GM04504 (cell line): ENCODE measurements at places on chromosomes 16 and 17.

DNA sequence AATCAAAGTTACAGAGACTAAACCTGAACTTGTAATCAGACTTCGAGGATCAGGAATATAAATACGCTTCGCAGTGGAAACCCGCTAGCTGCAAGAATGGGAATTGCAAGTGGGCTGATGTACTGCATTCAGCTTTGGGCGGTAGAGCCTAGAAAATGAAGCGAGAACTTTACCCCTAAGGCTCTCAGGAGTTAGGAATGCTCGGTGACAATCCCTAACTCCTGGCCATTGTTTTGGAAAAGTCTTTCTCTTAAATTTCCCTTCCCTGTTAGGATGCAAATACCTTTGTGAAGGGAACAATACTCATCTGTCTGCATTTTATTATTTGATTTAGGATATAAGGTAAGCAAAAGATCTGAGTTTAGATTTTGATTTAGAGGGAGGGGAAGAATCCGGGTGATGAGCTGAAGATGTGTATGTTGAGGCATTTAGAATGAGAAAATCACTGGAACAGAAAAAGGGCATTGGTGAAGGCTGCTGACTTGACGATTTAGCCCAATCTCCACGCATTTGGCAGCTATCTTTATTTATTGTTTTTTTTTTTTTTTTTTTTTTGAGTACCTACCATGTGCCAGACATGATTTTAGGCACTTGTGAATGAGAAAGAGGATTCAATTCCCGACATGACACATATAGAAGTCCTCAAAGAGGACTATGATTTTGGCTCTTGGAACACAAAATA lies 2.2 kb upstream of the TOX3 start:
- no peak for DNase-seq

- no peak for DNase-seq
Measured at GRCh38 chr17:74552037-74552436, 6.1 kb upstream of the CD300C start.

DNA sequence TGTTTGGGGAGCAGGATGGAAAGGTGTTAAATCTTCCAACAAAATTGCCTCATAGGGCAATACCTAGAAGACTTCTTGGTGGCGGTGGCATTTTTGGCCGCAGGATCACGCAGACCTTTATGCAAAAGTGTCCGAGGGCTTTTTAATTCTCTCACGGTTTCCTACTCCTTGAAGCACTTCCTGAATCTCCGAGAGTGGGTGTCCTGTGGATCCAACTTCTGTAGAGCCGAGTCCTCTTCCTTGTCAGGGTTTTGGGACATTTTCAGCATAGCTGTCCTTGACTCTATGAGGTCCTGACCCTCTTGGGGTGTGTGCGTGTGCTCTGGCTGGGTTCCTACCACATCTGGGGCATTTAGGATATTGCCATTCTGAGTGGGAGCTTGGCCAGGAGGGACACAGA lies 31.7 kb downstream of the IL21R start:
- no peak for DNase-seq

DNA sequence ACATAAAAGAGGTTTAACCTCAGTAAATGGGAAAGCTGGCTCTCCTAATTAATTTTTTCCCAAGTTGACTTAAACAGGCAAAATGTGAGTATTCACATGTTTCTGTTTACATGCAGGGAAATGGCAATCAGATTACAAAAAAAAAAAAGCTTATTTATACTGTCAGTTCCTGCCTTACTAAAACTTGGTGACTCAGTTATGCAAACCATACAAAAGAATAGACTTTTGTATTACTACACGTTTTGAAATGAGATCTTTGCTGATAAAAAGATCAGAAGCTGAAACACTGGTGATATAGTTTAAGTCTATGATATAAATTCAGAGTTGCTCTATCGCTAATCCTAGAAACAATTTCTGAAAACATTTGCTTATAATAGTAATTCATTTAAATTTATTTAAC lies 9.4 kb upstream of the KCNJ2 start:
- no peak for DNase-seq

GRCh38 chr16:52492789-52493357 lies 54.1 kb downstream of the TOX3 start:
- DNase-seq, result no peak

- peak; percentile 44 for DNase-seq
Measured at GRCh38 chr17:18187821-18188761, 4.5 kb downstream of the ALKBH5 start.

DNA sequence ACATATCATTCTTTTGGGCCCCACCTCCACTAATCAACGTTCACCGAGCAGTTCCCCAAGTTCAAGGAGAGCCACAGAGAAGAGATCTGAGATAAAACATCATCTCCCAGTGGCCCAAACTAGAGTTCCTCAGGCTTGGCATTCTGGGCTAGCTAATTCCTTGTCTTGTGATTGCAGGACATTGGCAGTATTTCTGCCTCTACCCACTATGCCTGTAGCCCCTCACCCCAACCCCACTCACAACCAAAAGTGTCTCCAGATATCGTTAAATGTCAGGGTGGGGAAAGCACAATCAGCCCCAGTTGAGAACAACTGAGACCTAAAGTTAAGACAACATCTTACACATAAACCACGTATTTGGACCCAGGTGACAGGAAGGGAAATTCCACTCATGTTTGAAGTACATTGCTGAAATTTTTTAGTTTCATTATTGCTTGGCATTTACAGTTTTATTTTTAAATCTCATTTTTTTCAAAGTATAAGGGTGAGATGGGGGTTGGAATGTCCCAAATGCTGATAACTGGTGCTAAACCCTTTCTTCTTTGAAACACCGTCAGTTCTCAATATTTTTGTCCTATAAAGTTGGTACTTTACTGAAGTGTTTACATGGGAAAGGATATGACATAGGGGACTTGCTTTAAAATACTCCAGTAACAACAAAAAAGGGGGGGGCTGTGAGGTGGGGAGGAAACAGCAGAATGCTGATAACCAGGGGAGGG lies 13.6 kb downstream of the ZC3H7A start:
- DNase-seq, result no peak

DNA sequence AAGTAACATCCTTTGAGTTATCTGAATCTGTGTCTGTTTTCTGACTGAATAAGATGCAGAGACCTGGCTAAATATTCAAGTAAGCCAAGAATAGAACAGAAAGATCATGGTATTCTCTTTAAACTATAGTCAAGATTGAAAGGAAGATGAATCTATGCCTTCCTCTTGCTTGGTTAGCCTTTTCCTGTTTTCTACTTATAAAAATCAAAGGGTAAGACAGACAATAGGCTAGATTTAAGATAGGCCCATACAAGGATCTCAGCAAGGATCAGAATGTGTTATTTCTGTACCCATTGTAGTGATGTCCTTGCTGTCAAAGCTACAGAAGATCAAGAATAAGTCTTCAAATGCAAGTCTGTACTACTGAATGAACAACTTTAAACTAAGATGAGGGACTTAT lies 7.0 kb upstream of the CDR2 start:
- DNase-seq, result no peak

DNA sequence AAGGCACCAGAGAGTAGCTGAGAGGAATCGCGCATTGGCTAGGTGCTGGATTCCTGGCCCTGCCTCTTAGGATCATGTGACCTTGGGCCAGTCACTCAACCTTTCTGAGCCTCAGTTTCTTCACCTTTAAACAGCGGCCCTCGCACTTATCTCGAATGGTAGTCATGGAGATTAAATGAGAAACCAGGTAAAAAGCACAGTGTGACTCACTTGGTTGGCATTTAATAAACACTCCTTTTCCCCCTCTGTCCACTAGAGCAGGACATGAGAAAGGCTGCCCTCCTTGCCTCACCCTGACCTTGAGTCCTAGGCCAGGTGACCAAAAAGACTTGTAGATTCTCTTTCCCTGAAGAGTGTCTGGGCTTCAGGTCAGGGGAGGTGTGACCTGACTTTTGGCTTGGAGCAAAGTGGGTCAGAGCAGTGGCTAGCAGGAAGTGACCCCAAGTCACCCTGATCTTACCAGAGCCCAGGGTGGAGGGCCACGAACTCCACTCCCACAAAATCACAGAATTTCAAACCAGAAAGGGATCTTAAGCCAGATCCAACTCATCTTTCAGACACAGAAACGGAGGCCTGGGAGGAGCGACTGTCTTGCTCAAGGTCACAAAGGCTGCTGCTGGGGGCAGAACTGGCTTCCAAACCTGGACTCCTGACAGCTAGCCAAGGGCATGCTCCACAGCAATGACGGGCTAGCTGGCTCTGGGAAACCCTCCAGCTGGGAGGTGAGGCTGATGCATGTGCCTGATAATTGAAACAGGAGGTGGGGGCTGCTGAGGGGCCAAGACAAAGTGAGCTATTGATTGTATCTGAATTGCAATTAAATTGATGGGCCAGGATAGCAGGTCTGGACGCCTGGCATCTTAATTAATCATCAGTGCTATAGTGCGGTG lies 65.2 kb downstream of the PIPOX start:
- DNase-seq, result no peak

DNA sequence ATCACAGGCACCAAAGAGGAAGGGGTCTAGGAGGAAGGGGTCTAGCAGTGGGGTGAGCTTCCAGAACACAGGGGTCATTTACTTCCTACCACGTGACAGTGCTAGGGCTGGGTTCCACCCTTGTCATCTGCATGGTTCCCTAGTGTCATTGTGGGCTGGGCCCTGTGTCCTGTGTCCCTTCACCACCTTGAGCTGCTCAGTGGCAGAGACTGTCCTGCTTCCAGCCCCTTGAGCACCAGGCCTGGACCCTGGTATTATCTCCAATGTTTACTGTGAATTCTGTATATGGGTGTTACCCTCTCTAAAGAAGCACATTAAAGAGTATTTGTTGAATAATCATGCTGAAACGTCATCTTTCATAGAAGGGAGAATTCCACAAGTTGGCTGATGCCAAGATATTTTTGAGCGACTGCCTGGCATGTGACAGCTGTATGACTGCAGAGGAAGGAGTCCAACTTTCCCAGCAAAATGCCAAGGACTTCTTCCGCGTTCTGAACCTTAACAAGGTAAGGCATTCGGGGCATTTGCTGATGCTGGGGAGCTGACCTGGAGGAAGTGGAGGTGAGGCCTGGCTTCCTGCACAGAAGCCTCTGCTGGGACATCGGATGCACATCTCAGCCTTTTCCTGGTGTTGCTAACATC lies 5.5 kb downstream of the NARF start:
- DNase-seq, result no peak

DNA sequence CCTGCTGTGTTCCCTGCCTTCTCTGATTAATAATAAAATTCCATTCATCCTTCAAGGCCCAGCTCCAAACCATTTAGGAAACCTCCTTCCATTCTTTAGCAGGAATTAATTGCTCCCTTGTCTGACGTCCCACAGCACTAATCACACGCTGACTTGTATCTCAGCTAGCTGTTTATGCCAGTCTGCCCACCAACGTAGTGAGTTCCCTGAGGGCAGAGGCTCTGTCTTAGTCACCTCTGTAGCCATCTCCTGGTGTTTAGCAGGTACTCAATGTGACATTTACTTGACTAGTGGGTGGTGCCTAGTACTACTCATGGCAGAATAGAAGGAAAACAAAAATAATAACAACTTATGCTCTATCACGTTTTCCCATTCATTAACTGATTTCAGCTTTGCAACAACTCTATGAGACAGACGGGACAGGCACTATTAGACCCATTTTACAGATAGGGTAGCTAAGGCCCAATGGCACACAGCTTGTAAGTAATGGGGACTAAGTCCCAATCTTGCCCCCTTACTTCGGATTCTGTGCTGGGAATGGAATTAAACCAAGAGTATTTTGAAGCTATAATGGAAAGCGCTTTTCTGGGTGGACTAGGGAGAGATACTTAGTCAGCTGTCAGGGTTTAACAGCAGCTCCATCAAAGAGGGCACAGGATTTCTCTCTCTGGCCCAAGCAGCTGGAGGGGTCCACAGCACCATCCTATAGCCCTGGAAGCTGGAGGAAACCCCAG lies 931 bp upstream of the WIPF2 start:
- DNase-seq, result no peak

- DNase-seq, result no peak
Measured at GRCh38 chr16:29310852-29311314, 95.6 kb downstream of the NPIPB11 start.

DNA sequence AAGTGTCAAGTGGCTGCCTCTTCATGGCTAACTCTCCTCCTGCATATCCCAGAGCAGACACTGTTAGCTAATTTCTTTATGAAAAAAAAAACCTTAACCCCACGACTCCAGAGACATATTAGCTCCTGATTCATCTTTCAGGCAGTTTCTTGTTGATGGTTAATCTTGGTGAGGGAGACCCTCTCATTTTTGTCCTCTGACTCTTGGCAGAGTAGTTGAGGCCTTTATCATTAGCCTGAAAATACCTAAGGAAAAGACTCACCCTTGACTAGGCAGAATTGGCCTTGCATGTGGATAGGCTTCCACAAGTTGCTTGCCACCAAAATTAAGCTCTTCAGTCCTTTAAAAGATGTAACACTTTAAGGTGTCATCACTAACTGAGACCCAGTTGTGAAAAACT lies 4.0 kb downstream of the CRYBA1 start:
- no peak for DNase-seq

GRCh38 chr17:78793968-78794367 lies 11.9 kb upstream of the CYTH1 start:
- DNase-seq, result no peak

DNA sequence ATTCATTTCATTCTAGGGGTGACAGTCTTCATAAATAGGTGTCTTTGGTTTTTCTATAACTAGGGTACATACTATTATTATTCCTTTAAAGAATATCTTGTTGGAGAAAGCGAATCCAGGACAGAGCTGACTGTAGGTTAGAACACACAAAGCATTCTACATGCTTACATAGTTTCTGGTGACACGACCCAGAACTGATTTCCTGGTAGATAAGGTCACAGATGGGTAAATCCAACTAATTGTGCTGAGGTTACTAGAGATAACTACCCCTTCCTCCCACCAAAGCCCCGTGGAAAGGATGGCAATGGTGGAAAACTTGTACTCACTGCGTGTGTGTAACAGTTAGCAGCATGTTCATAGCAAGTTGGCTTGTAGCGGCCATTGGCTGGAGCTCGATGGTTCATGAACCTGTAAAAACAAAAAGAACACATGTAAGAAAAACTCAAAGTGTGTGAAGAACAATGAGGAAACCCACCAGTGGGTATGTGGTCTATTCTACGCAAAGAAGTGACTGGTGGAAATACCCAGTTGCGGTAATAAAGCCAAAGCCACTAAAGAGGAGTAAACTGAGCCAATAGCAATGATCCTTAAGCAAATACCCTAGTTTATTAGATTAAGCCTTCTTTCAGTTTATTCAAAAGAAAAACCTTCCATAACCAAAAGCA lies 7.7 kb downstream of the MMD start:
- no peak for DNase-seq

DNA sequence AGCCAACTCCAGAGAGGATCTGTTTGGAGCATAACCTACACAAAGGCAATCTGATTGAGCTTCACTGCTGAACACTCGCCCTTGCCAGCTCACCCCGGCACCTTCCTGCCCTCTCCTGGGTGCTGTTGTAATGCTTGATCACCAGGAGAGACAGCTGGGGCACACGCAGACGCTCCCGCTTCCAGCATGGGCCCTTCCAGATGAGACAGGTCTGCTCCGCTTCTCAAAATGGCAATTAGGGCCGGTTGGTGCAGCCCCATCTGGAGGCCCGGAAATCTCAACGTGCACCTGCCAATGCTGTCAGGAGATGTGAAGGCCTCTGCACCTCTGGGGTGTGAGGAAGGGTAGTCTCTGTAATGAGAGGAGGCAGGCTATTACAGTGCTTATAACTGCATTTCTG lies 206.1 kb downstream of the ABCC12 start:
- DNase-seq, result no peak
